ENCODE measurements at places on chromosomes 12 and 14. TPM values are rescaled to one million over a fixed set of nuclear protein-coding genes. Genes with fewer than 3 reads are reported as not detected.

DNA sequence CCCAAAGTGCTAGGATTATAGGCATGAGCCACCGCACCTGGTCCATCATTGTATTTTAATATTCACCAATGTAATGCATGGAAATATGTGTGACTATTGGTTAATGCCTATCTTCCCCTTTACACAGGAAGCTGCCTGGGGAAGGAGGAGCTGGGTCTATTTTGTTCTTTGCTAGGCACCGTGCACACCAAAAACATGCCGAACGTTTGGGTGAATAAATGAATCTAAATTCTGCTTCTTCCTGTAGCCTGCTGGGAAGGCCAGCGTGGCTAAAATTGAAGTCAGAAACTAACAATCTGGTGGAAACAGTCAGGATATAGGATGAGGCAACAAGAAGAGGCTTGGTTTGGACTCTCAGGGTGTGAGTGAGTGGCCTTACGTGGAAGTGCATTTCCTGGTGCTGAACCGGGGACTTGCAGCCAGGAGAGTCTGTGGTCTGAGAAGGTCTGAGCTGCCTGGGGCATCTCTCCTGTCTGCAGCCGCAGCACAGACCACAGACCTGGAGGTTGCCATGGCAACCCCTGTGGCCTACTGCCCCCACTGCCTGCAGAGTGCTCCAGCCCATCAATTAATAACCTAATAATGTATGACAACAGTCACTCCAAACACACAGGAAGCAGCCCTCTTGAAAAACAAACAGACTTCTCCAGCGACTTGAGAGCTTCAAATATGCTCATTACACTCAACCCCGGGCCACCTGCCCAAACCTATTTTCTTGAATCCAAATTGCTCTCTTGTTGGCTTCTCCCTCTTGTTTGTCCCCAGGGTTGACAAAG lies 5.5 kb upstream of the GPR68 start:
- DNase-seq = no peak

- DNase-seq = no peak
Measured at GRCh38 chr12:85829391-85829790, 6.8 kb downstream of the RASSF9 start.

- DNase-seq = no peak
Measured at GRCh38 chr12:79373896-79374499, 316.8 kb downstream of the PAWR start.

GRCh38 chr14:89231426-89232113 lies 185.5 kb downstream of the FOXN3 start:
- no peak for DNase-seq

GRCh38 chr14:81450100-81450531 lies 50.0 kb upstream of the STON2 start:
- no peak for DNase-seq

DNA sequence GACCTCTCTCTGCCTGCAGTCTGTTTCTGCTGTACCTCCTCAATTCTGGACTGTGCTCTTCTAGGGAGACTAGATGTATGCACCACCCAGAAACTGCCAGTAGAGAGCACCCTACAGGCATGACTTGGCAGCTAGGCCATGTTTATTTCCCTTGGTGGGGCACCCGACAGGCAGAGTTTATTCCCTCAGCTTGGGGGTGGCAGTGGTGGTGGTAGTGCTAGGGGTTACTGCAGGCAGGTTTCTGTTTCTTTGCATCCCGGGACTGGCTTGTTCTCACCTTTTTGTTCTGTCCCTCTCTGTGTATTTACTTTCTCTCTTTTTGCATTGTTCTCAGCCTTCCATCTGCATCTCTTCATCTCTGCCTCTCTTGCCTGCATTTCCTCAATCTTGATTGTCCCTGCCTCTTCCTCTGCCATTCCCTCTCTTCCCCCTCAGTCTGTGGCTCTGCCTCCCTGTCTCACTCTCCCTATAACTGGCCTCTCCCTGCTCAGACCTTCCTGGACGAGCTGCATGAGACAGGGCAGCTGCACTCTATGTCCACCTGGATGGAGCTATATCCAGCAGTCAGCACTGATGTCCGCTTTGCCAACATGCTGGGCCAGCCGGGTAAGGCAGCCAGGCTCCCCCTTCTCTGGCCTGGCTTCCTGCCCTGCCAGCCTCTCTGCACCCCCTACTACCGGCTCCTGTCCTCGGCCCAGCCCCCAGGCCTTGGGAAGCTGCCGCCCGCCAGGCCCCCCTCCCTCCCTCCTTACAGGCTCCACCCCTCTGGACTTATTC lies 13.8 kb downstream of the PRPF40B start:
- no peak for DNase-seq

DNA sequence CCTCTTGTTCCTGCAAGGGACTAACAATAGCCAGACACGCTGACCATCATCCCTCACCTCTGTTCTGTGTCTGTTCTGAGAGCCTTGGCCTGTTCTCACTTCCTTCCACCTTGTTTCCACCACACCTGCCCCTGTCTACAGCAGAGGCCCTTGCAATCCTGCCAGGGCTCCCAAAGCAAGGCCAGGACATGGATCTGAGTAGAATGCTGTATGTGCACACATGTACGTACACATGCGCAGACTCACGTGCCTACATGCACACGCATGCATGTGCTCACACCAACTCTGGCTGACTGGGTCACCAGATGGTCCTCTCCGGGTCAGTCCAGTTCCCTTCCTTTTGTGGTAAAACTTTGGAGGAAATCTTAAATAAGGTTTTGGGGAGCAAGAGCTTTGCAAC lies 133.0 kb upstream of the C14orf180 start:
- DNase-seq = no peak

DNA sequence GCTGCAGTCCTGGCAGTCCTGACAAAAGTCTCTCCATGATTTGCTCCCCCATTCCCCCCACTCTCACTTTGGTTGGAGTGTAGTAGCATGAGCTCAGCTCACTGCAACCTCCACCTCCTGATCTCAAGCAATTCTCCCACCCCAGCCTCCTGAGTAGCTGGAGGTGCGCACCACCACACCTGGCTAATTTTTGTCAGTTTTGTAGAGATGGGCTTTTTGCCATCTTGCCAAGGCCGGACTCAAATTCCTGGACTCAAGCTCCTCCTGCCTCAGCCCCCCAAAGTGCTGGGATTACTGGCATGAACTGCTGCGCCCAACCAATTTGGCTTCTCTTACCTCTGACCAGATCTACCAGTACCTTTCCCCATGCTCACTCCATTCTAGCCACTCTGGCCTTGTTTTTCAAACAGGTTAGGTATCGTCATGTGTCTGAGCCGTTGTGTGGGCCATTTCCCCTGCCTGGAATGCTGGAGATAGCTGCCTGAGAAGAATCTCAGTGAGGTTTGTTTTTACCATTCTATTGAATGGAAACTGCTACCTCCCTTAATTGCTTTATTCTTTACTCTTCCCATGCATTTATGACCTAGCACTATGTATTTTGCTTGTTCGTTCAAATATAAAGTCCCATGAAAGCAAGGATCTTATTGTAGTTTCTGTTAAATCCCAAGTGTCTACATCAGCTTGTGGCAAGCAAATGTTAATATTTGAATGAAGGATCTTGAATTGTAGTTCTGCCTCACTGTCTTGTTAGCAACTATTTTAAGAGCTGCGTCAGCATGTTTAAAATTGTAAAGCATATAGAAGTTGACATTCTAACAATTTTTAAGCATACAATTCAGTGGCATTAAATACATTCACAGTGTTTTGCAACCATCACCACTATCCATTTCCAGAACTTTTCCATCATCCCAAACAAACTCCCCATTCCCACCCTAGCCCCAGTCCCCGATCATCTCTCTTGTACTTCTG lies 39.7 kb downstream of the CPSF6 start:
- no peak for DNase-seq

DNA sequence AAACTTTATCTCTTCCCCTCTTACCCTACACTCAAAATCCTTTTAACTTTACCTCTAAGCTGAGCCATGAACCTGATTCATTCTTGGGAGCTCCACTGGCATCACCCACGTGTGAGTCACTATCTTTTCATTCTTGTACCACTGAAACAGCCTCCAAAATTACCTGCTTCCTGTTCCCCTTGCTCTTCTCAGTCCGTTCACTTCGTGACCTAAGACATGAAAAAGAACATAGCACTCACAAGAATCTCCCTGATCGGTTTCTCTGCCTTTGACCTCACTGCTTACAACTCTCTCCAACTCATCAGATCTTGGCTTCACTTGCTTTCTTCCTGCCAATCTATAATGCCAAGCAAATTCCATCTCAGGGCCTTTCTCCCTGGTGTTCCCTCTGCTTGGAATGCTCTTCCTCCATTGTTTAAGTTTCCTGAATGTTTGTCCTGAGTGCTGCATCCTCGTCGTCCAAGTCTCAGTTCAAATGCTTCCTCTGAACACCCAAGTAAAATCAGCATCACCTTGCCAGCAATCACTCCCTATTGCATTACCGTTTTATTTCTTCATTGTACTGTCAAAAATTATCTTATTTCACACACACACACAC lies 9.2 kb downstream of the GLIPR1 start:
- DNase-seq = no peak

DNA sequence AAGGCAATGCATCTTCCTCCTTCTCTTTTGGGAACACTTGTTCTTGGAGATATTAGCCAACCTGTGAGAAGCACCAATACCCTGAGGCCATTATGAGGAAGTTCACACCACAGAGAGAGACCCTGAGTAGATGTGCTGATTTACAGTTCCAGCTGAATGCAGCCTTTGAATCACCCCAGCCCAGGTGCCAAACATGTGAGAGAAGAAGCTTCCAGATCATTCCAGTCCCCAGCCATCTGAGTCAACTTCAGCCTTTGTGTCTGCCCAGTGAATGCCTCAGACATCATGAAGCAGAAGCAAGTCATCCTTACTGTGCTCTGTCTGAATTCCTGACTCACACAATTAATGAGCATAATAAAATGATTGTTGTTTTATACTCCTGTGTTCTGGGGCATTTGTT lies 25.1 kb downstream of the C12orf42 start:
- DNase-seq = no peak

GRCh38 chr14:53807542-53807941 lies 149.1 kb downstream of the BMP4 start:
- no peak for DNase-seq

DNA sequence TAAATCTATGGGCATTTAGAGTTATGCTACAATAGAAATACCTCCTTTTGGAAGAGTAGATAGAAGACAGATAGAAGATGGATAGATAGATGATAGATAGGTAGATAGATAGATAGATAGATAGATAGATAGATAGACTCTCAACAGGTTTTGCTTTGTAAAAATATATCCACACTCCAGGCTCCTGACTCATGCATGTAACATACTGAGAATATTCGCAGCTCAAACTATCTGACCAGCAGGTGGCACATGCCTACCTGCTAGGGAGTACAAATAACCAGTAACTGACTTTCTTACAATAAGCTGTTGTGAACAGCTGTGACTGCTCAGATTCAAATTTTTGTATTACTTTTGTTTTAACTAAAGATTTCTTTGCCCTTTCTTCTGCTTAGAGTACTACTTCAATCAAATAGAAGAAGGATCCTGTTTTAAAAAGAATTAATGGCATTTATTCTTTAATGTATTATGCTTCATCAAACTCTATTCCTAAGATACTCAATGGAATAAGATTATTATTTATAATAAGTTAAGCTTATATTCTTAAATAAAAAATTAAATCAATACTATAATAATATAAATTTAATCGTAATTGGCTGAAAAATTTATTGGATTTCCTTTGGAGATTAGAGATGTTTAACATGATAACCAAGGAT lies 15.8 kb upstream of the CPNE8 start:
- DNase-seq = peak; percentile 38

GRCh38 chr14:53510281-53510912 lies 357.3 kb upstream of the DDHD1 start:
- DNase-seq = no peak

DNA sequence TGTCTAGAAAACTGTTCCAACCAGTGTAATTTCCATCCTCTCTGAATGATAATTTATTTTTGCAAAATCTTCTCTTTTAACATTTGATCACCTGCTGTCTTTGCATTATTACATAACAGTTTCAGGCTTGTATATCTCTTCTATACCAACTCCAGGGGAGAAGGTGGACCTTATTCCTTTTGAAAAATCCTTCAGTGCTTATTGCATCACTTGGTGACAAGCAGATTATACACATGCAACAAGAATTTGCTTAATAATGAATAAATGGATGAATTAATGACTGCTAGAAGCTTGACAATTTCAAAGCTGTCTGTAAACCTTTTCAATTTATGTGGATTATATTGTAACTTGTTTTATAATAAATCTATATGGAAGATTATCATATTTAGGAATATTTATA lies 37.3 kb upstream of the C12orf75 start:
- DNase-seq = no peak

- DNase-seq = no peak
Measured at GRCh38 chr12:106490264-106490663, 92.5 kb upstream of the RFX4 start.

DNA sequence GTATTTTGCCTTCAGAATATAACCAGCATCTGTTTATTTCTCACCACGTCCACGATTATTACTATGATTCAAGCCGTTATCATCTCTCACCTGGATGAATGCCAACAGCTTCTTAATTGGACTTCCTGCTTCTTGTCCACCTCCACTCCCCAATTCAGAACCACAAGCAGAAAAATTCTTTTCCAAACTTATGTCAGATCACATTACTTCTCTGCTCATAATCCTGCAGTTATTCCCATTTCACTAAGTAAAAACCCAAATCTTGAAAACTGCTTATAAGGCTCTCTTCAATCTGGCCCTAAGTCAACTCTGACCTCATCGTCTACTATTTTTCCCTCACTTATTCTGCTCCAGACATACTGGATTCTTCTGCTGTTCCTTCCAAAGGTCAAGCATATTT lies 2.0 kb downstream of the CRY1 start:
- no peak for DNase-seq

- no peak for DNase-seq
Measured at GRCh38 chr14:51367600-51367931, 127.5 kb downstream of the TMX1 start.

DNA sequence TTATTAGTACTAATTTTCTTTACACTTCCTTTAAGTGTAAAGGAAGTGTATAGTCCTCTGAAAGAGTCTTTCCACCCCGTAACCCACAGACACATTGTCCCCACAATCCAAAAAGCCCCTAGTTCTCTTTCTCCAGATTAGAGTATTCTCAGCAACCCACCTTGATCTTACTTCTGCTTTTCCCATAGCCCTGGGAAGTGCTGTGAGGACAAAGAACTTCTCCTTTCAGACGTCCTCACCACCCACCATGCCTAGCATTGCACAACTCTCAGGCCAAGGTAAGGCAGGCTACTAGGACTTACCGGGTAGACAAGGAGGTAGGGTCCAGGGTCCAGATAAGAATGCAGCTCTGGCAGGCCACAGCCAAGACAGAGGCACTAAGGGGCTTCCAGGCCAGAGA lies 7.4 kb downstream of the AAAS start:
- DNase-seq = no peak

GRCh38 chr12:127632461-127632860 lies 634.5 kb upstream of the TMEM132C start:
- no peak for DNase-seq

LIMA1 gene
- 191 TPM for total RNA-seq

VRK1 gene
- total RNA-seq = 19.2 TPM

KRT7 gene
- 100 TPM for total RNA-seq

DHRS2 gene
- total RNA-seq = not detected

SLC5A8 gene
- 0.12 TPM for total RNA-seq

MSI1 gene
- not detected for total RNA-seq

RAPGEF3 gene
- total RNA-seq = 64.7 TPM

KLRC4 gene
- total RNA-seq = 0.63 TPM

RHOJ gene
- total RNA-seq = 17.7 TPM

CPNE8 gene
- total RNA-seq = 16.3 TPM

KCNK10 gene
- not detected for total RNA-seq

OR11H12 gene
- total RNA-seq = not detected

OR4K2 gene
- not detected for total RNA-seq

HSP90AA1 gene
- 1,533 TPM for total RNA-seq

DBX2 gene
- 0.74 TPM for total RNA-seq

Data from omental fat pad (tissue), 4 donors.